GM12865 (cell line): ENCODE measurements at places on chromosomes 11 and 22.

DNA sequence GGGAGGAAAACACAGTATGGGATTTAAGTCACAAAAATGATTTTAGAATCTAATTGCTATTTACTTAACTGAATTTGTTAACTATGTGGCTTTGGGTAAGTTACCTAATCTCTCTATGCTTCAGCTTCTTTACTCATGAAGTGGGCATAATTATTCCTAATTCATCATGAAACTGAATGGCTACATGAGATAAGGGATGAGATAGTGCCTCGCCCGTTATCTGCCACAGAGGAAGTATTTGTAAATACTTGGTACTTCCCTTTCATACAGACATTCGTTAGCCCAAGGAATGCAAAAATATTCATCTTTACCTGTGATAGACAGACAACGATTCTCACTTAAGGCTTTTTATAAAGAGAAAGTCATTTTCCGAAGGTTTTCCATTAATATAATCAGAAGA is 221.2 kb upstream of the BLID start:
- DNase-seq, result no peak

- DNase-seq, result no peak
Observed at GRCh38 chr22:26477341-26477731, 6.2 kb downstream of the HPS4 start.

GRCh38 chr11:75376175-75376574 is 23.1 kb upstream of the RPS3 start:
- DNase-seq, result no peak

DNA sequence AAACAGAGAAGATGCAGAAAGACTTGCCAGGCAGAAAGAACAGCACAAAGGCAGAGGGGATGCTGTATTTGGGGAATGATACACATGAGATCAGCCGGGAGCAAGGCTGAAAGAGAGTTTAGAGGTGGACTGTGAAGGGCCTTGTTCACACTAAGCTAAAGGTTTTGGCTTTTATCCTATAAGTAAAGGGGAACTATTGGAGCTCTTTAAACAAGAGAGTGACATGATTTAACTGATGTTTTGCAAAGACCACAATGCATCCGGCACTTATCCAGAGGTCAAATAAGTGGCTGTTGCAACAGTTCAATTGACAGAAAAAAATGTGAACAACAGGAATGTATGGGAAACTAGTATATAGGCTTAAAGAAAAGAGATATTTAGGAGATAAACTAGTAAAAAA is 64.7 kb upstream of the RRAS2 start:
- no peak for DNase-seq

- no peak for DNase-seq
Observed at GRCh38 chr11:102767800-102768199, 12.6 kb downstream of the MMP10 start.

- no peak for DNase-seq
Observed at GRCh38 chr11:68263444-68264035, 8.2 kb downstream of the C11orf24 start.

- DNase-seq, result no peak
Observed at GRCh38 chr11:114089748-114090147, 30.2 kb downstream of the ZBTB16 start.

DNA sequence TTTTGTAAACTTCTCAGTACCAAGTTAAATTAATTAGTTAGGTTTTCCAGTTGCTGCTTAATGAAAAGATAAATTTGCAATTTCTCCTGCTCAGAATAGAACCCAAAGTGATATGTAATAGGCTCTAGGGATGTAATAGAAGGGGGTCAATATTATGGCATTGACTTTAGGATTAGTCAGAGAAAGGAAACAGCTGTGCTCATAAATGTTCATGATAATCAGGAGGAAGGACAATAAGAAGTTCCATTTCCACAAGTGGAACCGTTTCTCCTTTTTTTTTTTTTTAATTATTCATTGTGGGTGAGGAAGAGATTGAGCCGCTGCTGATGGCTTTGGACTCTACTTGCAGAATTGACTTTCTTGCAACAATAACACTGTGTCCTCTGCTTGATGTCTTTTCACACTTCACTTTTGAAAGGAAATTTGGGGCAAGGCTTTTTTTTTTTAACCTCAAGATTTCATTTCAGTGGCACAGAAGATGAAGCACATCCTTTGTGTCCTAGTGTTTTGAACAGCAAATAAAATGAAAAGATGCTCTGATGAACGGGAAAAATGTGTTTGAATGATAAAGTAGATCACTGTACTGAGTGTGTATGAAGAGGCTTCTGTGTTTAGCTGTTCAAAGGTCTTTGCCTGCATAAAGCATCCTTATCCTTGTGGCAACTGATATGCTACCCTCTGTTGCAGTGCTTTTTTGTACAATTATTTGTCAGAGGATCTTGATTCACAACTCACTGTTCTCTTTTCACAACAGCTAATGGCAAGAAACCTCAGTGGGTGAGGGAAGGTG is 62.4 kb downstream of the GAS2 start:
- no peak for DNase-seq

- DNase-seq, result no peak
Observed at GRCh38 chr11:41660585-41660984, 201.1 kb upstream of the LRRC4C start.

- DNase-seq, result no peak
Observed at GRCh38 chr11:117724621-117725020, 72.4 kb downstream of the DSCAML1 start.

GRCh38 chr11:20015529-20016427 is 144.5 kb downstream of the DBX1 start:
- no peak for DNase-seq

DNA sequence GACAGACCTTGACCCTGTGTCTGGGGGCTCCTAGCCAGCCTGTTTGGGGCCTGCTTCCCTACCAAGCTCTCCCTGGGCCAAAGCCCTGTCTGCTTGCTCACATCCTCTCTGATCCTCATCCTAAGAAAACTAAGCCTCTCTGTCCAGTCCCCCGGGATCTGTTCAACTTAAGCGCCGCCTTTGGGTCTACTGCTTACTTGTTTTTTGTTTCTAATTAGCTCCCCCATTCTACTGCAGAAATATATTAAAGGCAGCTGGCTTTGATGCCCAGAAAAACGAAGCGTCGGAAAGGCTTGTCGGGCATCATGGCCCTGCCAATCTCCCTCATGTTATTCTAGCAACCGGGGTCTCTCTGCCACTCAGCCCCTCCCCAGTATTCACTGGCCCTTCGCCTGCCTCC is 3.4 kb downstream of the DSCAML1 start:
- no peak for DNase-seq

DNA sequence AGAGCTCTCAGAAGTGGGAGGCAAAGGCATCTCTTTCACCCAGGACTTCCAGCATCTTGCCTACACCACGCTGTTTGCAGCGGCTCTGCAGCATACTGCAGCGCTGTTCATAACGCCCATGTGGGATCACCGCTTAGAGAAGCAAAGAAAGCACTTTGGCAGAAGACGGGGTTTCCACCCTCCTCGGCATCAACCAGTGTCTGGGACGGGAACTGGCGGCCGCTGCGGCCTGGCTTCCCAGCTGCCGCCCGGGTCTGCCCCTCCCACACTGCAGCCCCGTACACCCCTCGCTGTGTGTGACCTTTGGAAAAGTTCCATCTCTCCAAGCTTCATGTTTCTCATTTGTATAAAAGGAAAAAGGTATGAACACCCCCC is 545 bp upstream of the TIRAP start:
- peak; percentile 41 for DNase-seq

DNA sequence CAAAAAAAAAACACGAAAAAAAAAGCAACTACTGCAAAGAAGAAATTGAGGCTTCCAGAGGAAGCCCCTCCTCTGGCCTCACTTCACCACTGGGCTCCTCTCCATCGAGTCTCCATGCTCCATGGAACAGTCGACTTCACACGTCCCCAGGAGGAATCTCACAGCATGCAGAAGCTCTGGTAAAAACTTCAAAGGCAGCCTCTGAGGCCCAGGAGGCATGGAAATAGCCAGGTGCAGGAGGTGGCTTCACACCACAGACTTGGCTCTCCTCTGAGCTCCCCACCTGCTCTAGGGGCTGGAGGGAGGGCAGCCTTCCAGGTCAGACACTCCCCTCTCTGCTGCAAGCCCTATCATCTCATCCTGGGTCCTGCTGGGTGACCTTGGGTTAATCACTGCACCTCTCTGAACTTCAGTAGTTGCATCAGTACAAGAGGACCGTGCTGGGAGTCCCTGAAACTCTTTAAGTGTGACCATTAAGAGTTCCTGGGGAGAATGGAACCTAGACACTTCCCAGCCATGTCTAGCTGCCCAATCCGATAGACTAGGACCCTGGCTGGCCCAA is 8.2 kb downstream of the PDE2A start:
- no peak for DNase-seq

DNA sequence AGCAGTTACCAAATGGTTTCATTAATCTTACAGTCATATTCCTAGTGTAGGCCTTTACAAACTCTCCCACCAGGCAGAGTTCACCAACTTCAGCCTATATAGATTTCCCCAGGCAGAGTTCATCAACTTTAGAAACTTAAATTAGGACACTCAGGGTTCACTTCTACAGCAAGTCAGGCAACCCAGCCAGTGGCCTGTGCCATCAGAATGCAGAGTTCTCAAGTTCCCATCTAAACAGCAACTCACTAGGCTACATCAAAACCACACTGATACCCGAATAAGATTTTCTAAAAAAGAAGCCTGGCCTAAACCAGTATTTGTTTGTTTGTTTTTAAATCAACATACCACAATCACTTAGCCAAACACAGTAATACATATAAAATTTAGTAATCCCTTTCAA is 33.7 kb downstream of the PICALM start:
- DNase-seq, result no peak

GRCh38 chr11:324156-324555 is 3.5 kb upstream of the IFITM3 start:
- no peak for DNase-seq

DNA sequence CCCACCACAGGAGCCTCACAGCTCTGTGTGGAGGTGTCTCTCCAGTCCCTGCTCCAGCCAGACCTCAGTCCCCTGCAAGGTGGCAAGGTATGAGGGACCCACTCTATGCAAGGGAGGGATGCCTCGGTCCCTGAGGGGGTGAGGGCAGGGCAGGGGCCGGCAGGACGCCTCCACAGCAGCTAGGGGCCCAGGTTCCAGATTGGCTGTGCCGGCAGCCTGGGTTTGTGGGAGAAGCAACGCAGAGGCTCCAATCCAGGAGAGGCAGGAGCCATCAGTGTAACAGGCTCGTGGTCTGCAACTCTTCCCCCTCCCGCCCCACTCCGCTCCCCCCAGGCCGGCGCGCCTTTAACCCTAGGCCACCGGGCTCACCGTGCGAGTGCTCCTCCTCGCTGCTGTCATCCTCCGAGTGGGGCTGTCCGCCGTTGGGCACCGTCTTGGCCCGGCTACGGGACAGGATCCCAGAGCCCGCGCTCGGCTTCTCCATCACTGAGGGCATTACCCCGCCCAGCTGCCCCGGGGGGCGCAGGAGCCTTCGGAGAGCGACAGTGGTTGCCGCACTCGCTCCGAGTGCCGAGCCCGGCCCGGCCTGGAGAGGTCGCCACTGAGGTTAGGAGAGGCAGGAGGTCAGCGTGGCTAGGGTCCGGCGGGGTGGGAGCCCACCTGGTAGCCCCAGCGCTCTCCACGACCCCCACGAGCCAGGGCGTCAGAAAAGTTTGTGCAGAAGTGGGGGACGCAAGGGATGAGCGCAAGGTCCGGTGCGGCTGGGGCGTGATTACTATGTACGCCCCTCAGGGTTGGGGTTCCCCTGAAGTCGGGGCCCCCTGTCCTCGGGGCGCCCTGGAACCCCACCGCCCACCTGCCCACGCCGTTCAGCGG is 765 bp downstream of the RCOR2 start:
- DNase-seq, result peak; percentile 26

DNA sequence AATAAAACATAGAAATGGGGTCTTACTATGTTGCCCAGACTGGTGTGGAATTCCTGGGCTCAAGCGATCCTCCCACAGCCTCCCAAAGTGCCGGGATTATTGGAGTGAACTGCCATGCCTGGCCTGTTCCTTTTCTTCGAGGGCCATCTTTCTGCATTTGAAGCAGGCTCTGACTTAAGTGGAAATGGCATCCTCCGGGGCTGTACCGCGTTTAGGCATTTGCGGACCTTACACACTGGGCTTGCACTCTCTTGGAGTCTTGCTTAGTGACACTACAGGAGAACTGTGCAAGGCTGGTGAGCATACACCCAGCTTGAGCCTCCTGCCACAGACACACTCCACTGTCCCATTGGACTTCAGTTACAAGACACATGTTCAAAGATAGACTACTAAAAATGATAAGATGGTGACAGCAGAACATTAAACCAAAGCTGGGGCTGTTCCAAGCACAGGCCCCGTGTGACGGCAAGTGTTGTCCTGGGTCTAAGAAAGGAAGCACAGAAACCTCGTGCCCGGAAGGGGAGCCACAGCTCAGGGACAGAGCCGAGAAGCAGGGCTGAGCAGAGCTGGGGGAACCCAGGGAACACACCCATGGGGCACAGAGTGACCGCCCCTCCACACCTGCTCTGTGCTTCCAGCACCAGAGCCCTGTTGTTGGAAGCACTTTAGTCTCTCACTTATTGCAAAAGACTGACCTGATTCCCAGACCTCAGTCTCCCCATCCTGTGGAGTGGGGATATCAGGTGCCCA is 59.0 kb upstream of the SHANK2 start:
- no peak for DNase-seq

GRCh38 chr11:131056036-131056435 is 139.8 kb upstream of the SNX19 start:
- no peak for DNase-seq

DNA sequence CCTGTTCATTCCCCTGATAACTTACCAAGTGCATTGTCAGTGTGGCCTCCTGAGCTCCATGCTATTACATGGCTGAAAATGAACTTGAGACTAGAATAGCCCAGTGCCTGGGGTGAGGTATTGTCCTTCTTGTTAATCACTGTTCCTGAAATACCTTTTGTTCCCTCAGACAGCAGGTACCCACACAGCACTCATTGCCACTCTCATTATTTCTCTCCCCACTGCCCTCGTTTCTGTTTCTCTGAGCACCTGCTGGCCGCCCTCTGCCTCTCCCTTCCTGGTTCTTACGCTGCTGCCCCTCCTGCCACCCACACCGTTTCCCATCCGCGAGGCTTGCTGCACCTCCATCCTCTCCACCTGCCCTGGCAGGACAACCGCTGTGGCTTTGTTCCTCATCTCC is 36.9 kb upstream of the RAB1B start:
- DNase-seq, result no peak
